Stimulated activated CD4-positive, alpha-beta T cell treated with anti-CD3 and anti-CD28 coated beads, TNF-alpha, amount 100 ng/mL, for 24 hours (primary cell): ENCODE measurements at places on chromosomes 2 and 18.

DNA sequence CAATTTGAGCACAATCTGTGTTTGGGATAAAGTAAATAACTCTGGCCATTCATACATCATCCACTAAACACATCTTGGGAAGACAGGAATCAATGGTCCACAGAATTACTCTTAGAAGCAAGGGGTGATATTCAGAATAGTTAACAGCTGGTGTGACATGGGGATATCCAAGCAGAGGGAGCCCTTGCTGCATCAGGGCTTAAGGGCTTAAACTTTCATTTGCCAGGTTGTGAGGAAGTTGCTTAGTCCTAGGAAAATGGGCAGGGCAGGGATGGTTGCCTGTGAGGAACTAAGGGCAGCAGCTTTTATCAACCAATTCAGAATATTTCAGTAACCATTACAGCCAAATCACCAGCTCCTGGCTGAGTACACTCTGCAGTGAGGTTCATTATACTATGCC lies 2.0 kb upstream of the ITGA6 start:
- no peak for DNase-seq

DNA sequence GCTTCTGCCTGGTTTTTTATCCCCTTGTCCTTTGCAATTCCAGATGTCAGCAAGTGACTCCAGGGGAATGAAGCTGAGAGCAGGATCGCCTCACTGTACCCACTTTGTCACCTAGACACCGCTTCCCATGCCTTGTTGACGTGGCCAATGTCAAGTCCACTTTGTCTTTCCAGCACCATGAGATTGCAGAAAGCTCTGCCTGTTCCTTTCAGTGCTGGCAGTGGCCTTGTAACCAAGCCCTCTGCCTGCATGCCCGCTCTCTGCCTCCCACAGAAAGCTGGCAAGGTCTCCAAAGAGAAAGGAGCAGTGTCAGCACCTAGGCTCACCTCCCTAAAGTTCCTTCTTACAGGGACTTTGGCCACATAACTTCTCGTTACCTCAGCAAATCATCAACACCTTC lies 282.2 kb upstream of the ST6GAL2 start:
- no peak for DNase-seq

DNA sequence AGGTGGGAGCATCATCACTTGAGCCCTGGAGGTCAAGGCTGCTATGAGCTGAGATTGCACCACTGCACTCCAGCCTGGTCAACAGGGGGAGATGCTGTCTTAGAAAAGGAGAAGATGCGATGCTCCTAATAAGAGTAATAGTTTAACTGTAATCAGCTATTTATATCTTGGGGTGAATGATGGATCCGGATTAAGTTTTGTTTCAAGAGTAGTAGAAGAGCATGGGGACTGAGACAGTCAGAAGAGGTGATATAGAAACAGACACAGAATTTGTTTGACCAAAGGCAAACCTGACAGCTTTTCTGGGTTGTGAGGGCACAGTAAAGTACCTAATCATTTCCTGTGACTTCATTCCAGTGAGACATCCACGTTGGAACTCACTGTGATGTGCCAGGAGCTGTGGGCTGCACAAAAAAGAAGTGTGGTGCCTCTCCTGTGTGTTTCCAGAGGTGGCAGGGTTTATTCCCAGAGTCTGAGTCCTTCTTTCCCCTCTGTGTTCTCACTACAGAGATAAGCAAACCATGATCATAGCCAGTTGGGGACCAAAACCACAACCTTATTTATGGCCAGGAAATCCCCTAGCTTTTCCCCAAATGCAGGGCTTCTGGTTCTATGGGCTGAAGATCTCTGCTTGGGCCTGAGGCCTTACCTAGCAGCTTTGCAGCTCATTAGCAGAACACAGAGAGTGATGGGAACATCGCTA lies 113.7 kb downstream of the XRCC5 start:
- no peak for DNase-seq

GRCh38 chr2:119684518-119684917 lies 5.5 kb downstream of the TMEM177 start:
- no peak for DNase-seq

GRCh38 chr2:126839796-126840195 lies 58.9 kb upstream of the TEX51 start:
- DNase-seq, result no peak

GRCh38 chr2:99672766-99673350 lies 183.0 kb upstream of the REV1 start:
- DNase-seq, result no peak

DNA sequence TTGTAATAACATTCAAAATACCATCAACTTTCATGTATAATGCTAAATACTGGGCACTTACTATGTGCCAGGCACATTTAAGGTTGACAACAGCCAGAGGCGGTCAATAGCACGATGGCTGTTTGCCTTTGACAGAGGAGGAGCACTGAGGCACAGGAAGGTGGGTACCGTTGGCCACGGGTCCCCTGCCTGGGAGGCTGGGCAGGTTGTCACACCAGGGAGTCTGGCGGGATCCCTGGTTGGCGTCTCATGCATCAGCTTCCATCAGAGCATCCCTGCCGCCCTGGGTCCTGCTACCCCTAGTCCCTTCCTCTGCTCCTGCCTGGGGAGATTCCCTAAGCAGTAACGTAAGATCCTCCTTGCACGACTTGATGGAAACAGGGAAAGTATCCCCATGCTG lies 19.4 kb downstream of the ALLC start:
- DNase-seq, result no peak

GRCh38 chr2:8370258-8370802 lies 311.5 kb upstream of the ID2 start:
- no peak for DNase-seq

- no peak for DNase-seq
Observed at GRCh38 chr2:30157616-30158015, 10.8 kb downstream of the YPEL5 start.

DNA sequence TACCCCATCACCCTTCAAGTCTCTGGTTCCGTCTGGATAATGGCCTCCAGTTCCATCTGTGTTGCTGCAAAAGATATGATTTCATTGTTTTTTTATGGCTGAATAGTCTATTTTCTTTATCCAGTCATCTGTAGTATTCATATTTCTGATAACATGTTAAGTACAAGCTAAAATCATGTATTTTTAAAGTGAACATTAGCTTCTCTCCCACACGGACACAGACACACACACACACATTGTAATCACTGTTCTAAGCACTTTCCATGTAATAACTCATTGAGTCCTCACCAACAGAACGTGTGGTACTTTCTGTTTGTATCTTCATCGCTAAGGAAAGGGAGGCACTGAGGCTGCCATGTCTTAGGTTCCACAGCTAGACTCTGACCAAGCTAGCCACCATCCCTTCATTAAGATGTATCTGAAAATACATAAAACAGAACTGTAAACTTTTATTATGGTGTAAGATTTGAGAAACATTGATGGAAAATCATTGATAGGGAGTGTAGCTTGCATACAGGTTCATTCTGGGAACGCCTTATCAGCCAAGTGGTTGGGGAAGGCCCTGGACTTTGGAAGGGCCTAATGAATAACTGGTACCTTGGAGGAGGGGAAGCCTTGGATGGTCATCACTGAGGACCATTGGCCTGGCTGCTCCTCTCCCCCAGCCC lies 8.1 kb downstream of the NCK2 start:
- no peak for DNase-seq

GRCh38 chr2:12730265-12730664 lies 13.5 kb downstream of the TRIB2 start:
- DNase-seq, result no peak

- DNase-seq, result no peak
Observed at GRCh38 chr2:158542577-158542976, 85.8 kb downstream of the PKP4 start.

- DNase-seq, result no peak
Observed at GRCh38 chr18:3093624-3094337, 80.8 kb upstream of the LPIN2 start.

GRCh38 chr2:46487667-46488335 lies 8.4 kb downstream of the TMEM247 start:
- no peak for DNase-seq

GRCh38 chr2:17813742-17814473 lies 2.4 kb upstream of the MSGN1 start:
- DNase-seq, result no peak

DNA sequence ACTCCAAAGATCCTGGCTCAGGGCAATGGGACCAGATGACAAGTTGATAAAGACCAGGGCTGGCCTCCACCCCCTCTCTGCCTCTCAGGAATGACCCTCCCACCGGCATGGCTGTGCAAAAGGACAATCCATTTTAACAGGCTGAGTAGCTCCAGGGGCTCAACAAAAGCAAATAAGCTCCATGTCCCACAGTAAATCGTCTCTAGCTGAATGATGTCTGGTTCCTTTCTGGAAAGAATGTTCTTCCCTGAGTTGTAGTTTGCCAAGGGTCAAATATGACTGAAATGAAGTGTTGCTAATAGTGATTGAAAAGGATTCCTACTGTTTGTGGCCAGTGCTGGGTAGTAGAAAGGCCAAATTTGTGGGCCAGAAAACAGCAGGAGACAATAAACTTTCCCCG lies 434.4 kb upstream of the ETAA1 start:
- no peak for DNase-seq

- no peak for DNase-seq
Observed at GRCh38 chr18:74589021-74589420, 8.6 kb upstream of the ZNF407 start.

- DNase-seq, result no peak
Observed at GRCh38 chr2:238954841-238955591, 107.1 kb downstream of the TWIST2 start.

DNA sequence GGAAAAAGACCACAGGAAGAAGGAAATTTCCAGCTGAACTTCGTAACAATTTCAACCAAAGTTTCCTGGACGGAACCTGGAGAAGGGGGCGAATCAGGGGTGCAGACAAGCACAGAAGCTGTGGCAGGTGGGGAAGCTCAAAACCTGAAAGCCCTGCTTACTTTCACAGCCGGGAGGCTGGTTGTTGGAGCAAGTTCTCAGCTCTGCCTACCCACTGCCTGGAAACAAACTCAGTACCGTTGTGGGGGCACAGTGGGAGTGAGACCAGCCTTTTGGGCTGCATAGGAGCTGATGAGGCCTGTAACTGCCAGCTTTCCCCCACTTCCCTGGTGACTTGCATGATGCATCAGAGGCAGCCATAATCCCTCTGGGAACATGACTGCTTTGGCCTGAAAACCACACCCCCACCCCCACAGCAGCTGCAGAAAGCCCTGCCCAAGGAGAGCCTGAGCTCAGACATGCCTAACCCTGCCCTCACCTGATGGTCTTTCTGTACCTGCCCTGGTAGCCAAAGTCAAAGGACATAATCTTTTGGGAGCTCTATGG lies 207.0 kb upstream of the VWC2L start:
- DNase-seq, result no peak

DNA sequence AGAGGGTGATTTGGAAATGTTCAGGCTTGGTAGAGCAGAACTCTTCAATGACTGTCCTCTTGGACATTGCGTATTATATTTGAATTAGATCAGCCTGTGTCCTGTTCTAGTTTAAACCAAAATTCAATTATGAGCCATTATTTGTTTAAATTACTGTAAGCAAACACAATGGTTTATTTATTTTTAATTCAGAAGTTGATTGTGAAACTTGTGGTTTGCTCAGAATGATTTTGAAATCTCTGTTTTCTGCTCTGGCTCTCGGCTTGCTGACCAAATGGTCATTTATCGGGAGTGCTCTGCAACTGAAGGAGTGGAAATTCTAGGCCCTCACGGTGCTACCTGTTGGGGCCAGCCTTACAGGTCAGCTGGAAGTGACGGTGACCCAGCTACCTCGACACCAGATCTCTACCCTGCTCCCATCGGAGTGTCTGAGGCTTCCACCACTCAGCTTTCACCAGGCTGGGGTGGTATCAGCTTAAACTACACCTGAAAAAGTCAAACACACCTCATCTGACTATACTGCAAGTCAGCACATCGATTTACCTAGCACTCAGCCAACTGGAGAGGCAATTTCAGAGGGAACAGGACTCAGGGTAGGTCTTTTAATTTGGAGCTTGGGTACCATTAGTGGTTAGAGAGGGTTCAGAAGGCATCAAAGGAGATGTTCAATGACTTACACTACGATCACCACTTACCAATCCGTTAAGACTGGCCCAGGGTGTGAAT lies 36.8 kb upstream of the GPD2 start:
- no peak for DNase-seq

- DNase-seq, result no peak
Observed at GRCh38 chr2:20551945-20552328, 99.0 kb downstream of the HS1BP3 start.

DNA sequence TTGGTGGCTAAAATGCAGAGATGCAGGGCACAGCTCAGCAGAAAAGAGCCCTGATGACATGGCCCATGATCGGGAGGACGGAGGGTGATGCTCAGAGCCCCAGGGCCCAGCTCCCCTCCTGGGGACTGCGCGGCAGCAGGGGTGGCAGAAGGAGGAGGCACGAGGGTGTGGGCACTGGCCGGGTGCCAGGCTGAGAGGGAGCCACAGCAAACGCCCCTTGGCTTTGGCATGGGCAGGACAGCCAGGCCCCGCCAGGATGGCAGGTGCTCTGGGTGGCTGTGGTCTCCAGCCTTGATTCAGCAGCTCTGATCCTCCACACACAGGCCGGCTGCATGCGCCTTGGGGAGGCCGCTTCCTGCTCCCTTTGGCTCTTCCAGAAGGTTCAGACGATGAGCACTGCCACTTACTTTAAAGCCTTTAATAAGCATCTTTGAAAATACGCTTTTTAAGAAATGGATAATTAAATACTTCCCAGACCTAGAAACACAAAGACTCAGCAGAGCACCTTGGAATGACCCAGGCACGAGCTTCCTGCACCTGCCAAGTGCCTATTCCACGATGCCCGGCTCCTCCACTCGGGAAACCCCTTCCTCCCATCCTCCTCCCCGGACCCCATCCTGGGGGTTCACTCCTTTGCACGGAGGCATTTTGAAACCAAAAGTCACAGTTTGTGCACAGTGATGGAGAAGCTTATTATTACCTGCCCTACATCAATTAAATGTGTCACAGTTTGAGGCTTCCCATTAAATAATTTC lies 78.5 kb upstream of the SNTG2 start:
- no peak for DNase-seq

DNA sequence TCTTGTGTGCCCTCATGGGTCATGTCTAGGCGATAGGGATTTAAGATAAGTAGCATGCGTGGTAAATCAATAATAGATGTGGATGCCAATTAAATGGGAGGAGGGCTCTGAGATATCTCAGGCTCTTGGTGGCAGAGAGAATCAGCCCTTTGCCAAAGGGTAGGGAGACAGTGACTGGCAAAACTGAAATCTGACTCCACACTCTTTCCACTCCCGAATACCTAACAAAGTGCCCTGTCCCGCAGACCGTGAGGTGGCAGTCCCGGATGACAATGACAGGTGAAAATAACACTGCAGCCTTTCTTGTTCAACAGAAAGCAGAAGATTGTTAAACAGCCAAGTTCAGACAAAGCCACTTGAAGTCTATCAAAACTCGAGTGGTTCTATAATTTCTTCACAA lies 47.0 kb downstream of the C2orf76 start:
- DNase-seq, result no peak
